ENCODE measurements at places on chromosomes 6 and 20.
A peak's percentile ranks its signal among the peaks of the same experiment; 100 is the strongest.

DNA sequence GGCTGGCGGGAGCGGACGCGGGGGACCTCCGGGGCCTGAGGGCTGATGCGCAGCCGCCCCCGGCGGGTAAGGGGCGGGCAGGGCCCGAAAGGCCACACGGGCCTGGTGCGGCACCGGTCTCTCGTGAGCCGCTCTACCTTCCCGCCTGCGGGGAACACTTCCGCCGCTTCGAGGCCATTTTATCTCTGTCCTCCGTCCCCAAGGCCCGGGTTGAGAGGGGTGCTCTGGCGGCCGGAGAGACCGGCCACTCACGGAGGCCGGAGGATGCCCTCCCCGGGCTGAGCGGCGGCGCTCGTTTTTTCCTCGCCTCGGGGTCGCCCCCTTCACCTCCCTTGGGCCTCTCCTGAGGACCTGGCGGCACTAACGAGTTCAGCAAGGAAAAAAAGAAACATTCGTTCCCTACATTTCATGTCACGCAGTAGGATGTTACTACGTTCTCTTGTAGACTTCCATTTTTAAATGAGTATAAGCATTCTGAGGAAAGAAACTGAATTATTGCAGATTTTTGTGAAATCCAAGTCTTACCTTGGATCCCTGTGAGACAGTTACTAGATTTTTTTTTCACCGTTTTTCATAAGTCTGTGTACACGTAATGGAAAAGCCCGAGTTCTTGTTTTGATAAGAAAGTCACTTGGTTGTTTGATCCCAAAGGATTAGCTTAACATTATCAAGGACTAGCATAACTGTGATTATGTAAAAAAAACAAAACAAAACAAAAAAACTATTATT, 575 bp downstream of the WTAP start:
- DNase-seq: no peak

DNA sequence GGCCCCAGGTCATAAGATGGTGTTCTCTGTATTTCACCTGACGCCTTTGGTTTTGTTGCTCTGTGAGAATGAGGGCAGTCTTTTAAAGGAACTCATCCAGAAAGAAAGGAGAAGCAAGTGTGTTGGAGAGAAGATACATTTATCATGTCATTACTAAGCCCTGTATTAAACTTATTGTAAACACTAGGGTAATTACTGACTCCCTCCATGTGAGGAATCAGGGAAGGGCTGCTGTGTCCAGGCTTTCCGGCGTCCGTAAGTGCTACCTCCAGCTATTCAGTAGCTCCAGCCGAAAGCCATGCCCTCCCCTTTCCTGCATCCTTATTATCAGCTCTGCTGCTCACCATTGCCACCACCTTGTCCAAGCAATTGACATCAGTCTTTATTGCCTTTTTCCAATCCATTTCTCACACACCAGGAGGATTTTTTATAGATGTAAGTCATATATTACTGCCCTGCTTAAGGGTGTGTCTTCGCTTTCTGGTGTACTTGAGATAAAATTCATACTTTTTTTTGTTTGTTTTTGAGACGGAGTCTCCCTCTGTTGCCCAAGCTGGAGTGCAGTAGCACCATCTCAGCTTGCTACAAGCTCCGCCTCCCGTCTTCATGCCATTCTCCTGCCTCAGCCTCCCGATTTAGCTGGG, 94.7 kb downstream of the RPP40 start:
- no peak for DNase-seq

- DNase-seq: no peak
Observed at GRCh38 chr6:21595285-21596144, 2.0 kb downstream of the SOX4 start.

DNA sequence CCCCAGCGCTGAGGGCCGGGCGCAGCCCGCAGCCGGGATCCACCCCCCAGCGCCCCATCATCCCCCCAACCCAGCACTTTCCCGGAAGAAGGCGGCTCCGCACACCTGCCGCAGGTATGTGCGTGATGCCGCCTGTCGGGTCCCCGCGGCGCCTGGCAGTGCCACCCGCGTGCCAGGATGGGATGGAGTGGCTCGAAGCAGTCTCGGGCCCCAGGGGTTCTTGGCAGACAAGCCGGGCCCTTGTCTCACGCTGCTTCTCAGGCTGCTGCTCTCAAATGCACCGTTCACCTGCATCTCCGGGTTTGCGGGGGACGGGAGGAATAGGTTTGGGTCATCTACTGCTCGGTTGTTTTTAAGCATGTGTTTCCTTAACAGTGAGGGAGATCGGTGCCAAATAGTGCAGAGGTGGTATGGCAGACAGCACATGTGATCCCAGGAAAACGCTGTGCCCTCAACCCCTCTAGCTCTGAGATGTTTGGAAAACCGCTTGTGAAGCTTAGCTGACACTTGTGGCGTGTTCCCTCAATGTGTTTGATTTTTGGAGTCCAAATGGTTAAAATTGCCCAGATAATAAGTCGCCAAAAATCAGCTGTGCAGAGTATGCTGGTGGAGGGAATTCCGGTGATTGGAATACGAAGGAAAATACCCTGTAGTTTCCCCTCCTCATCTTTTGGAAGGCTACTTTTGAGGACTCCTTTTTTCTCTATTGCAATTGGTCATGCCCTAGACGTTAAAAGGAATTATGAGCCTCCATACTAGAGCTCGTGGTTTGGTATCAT, 926 bp downstream of the MYLIP start:
- peak; percentile 8 for DNase-seq

DNA sequence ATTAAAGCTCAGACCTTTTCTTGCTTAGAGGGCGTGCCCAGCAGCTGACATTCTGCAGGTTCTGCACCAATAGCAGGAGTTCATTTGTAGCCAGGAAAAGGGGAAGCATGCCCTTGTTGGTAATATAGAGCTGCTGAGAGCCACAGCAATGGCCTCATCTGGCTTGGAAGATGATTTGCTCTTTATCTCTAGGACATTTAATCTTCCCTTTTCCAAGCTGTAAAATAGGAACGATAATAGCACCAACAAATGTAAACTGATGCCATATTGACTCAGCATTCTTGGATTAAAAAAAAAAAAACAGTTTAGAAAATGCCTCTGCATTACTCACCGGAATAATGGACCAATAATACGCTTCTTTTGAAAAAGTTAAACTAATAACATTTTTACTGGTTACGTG, 93.4 kb upstream of the SLC2A12 start:
- no peak for DNase-seq

DNA sequence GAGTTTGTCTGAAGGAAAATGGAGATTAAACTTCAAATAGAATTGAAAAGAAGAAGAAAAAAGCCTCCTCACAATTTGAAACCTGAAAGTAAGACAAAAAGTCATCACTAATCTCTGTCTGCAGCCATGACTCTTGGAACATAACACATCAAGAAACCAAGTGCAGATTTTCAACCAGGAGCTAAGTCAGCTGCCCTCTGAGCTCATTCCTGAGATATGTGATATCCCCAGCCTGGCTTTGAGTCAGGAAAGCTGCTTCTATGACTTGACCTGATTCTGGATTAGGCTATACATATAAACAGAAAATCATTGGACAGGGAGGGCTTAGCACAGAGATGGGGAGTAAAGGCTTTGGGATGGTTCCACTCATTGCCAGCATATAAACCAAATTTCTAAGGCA, 891.4 kb downstream of the TFAP2A start:
- no peak for DNase-seq

All from activated T-cell treated with anti-CD3 and anti-CD28 coated beads for 24 hours (primary cell).